Activated naive CD8-positive, alpha-beta T cell treated with anti-CD3 and anti-CD28 coated beads, Interleukin-2, amount 50 U/mL, for 16 hours (primary cell): ENCODE measurements at places on chromosomes 5 and 9.

GRCh38 chr5:107456281-107456715, 214.4 kb downstream of the EFNA5 start:
- no peak for DNase-seq

- DNase-seq: no peak
Observed at GRCh38 chr5:127196042-127196441, 94.6 kb upstream of the MEGF10 start.

DNA sequence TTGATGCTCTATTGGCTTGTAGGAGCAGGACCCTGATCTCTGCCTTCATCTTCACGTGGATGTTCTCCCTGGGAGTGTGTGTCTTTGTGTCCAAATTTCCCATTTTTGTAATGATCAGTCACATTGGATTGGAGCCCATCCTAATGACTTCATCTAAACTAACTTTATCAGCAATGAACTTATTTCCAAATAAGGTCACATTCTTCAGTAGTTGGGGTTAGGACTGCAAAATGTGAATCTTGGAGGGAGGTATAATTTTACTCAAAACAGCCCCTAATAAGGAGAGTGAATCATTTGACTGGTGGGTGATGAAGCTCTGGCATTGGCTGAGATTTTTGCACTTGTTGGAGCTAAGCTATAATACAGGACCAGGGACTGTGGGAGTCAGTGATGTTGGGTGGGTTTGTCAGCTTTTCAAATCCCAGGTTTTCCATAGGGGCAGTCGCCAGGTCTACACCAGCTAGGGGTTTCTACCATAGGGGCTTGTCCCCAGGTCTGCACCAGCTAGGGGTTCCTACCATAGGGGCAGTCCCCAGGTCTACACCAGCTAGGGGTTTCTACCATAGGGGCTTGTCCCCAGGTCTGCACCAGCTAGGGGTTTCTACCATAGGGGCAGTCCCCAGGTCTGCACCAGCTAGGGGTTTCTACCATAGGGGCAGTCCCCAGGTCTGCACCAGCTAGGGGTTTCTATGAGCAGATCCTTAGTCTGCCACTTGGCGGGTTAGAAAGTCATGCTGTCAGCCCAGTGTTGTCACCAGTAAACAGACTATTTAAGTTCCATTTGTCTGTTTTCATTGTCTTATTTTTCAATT, 382.6 kb upstream of the DAP start:
- DNase-seq: no peak

DNA sequence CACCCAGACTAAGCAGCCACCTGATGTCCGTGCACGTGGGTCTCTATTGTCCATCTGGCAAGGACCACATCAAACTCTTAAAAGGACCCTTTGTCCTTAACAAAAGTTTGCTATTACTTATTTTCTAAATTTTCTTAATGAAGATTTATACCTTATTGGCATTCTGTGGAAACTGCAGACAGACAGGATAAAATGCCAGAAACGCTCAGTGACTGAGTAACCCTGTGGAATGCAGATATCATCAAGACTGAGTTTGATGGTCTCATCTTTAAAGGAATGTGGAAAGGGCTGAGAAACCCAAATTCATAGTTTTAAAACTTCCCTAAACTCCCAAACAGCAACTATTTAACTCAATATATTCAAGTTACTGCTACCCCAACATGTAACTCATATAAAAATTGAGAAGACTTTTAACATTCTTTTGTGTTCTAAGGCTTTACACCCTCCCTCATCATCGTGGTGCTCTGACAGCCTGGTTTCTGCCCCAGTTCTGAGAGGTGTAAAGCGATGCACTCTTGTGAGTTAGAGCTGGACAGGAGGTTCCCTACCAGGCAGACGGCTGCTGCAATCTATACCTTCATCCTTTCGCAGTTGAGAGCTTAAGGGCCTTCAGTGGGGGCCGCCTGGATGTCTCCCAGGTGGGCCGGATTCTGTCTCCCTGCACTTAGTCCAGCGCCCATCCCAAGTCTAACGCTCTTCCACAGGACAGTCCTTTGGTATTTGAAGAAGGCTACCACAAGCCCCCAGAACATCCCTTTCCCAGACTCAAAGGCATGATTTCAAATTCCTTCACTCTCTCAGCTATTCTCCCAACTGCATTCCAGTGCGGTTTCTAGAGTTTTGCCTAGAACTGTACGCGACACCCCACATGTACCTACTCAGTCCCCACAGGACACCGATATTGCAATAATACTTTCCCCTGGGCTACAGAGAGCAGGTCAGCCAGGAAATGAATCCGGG, 68.9 kb downstream of the DAP start:
- DNase-seq: no peak

GRCh38 chr5:172757394-172758010, 13.5 kb downstream of the DUSP1 start:
- no peak for DNase-seq

DNA sequence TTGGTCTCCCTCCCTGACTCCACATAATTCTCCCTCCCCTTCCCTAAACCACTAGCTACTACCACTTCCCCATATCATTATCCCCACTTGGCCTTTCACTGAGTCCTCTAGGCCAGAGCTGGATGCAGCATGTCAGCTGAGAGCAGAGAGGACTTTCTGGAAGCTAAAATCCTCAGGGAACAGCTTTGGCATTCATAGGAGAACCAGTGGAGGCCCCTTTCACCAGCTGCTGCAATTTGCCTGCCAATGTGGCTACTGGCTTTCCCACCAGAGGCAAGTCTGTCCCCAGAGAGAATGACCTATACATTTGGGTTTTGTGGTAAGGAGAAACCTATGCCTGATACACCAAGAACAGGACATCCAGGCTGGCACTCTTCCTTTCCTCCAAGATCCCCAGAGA, 14.4 kb downstream of the FAM219A start:
- no peak for DNase-seq

DNA sequence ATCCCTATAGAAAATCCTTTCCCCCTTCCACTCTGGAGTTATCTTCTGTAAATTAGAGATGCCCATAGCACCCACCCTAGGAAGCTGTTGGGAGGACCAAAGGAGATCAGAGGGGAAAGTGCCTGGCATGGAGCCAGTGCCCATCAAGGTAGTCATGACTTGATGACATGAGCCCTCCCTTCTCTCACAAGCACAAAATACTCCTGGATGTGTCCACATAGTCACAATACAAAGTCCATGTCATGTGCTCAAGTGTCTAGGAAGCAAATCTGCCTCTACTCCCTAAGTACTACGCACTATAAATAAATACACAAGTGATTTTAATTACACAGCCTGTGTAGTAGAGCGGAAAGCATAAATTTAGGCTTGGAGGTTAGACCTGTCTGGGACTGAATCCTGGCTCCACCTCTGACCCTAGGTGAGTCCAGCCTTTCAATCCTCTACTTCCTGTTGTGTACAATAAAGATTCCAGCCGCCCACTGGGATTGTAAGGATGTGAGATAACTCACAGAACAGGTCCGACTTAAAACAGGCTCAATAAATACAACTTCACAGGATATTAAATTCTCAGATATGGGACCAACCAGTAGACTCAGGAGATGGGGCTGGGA, 30.6 kb downstream of the TTC39B start:
- DNase-seq: no peak

GRCh38 chr9:72577212-72577753, 55.9 kb downstream of the TMC1 start:
- DNase-seq: no peak

DNA sequence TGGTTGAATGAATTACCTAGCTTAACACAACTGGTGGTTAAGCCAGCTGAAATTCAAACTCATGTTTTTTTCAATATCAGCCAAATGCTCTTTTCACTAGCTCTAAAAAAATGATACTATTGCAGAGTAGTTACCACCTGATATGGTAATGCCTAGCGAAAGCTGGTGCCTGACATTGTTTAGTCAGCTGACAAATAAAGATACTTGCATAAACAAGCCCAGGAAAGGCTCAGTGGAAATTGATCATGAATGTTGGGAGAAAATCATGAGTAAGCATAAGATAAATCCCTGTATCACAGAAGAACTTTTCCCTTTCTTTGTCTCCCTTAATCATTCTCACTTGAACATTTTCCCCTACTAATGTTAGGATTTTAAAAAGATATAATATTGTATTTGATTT, 54.6 kb downstream of the FGF10 start:
- DNase-seq: no peak
